ENCODE measurements at places on chromosomes 12 and 14.

- DNase-seq = no peak
Observed at GRCh38 chr14:79852950-79853744, 358.2 kb downstream of the DIO2 start.

DNA sequence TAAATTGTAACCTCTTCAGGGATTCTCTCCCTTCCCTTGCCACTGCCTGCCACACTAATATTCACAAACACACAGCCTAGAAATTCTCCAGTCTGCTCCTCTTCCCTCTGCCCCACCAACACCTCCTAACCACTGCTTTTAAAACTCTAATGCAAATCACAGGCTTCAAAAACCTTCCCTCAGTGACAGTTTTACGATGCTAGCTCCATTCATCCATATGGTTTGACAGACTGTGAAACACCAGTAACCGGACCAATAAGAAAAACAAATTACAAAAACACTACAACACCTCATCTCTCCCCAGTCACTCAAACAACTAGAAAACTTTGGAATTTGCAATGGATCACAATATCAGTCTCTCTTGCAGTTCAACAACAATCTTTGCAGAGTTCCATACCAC is 5.7 kb downstream of the DPF3 start:
- DNase-seq = no peak

DNA sequence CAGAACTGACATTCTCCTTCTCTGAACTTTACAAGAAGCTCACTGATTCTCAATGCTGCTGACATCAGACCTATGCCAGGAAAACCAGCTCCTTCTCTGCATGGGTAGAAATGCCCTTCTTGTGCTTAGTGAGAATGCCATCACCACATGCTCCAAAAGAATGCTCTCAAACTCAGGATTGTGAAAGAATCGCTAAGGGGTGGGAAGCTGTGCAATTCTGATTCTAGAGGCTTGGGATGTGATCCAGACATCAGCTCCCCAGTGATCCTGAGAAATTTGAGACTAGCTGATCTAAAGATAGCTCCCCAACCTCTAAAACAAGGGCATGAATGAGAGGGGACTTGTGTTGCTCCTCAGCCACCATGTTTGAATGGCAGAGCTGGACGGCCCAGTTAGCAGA is 113.2 kb downstream of the DPF3 start:
- DNase-seq = peak; percentile 73

DNA sequence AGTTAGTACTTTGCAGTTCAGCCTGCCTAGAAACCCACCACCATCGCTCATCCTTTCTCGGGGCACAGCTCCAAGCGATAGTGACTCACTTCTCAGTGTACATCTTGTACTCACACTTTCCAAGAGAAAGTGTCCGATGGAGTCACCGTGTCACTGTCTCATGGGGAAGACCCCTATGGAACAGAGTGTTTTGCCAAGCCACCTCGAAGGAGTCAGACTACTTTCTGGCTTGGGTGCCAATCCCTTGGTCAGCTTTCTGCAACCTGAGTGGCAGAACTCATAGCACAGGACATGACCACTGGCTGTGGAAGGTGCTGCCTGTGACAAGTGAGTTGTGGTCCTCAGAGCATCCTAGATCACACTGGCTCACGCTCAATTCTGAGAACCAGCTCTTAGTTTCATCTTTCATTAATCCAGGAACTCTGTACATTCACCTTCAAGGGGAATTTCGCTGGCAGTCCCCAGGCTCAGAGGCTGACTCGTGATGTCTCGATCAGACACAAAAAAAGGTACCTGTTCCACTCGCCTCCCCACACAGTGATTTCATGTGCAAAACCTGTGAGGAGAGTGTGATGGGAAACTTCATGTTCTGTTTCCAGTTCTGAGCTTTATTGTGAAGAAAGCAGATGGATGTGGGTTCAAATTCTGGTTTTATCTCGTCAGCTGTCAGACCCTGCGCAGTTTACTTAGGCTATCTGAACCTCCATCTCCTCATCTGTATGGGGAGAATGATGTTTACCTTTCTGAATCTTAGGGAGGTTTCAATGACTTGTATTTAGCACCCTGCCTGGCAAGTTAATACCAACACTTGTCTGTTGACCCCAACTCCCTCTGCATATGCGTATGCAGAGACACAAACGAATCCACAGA is 127.3 kb upstream of the CCND2 start:
- DNase-seq = no peak

DNA sequence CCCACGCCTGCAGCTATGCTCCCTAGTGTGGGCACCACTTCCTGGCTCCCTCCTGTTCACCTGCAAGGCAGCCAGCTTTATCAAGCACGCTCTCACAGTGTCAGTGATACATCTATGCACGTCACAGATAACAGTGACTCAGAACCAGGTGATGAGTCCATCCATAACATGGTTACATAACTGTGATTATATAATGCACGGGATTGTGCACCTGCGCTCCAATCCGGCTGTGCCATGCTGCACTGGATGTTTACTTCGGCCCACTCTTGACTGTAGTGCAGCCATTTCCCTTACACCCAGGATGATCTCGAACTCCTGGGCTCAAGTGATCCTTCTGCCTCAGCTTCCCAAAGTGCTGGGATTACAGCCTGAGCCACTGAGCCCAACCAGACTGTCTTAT is 38.4 kb upstream of the CEP83 start:
- no peak for DNase-seq

DNA sequence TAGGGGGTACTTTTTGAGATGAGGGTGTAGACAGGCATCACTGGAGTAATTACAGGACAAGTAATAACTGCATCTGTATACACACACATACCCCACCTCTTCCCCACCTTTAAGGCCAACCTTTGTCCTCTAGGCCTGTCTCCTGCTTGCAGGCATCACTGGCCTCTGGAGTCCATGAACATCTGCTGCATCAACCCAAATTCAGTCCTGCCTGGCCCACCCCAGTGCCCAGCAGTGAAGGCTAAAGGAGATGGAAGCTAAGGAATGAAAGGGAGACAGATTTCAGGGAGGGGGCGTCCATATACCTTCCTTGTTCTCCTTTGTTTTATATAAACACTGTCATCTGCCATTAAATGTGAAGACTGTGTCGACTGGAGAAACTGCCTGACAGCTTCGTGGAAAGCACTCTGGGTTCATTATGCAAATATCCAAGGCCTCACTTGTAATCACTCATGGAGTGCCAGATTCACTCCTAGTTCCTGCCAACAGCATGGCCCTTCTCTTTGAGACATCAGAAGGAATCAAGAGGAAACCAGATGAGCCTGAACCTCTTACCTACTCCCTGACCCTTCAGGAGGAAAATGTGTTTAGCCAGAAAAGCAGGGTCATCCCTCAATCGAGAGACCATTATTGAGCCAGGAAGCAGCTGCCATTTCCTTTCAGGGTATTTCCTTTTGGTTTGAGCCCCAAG is 64.4 kb downstream of the SERPINA3 start:
- DNase-seq = no peak

- peak; percentile 49 for DNase-seq
Observed at GRCh38 chr12:105369014-105369413, 38.5 kb downstream of the C12orf75 start.

- DNase-seq = no peak
Observed at GRCh38 chr14:77853919-77854318, 54.0 kb downstream of the ADCK1 start.

- peak; percentile 33 for DNase-seq
Observed at GRCh38 chr14:68926236-68926635, 52.9 kb downstream of the ACTN1 start.

DNA sequence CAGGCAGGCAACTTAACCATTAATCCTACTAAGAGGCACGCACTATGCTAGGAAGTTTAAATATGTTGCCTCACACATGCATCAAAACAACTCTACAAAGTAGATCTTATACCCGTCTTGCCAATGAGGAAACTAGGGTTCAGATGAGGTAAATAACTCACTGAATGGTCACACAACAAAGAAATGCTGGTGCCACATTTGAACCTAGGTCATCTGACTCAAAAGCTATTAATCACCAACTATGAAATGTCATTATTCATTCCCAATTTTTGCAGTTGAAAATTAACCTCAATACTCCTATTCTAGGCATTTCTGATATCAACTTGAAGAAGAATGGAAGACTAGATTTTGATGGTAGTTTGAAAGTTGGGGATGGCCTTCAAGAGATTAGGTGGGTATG is 2.8 kb upstream of the PYROXD1 start:
- no peak for DNase-seq

DNA sequence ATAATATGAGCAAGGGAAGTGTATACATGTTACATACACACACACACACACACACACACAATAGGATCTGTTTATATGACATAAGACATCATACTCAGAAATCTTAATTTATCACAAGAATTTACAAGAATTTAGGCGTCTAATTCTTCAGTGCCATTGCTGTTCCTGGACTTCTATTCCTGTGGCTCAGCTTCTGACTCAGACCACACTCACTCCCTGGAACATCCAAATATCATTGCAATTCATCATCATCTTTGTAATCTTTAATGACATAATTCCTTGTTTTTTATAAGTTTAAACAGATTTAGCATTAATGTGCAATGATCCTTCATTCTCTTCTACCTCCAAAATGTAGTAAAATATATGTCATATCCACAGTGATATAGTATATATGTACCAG is 544.2 kb downstream of the FOXG1 start:
- DNase-seq = peak; percentile 68

- no peak for DNase-seq
Observed at GRCh38 chr12:86264451-86265328, 8.5 kb upstream of the MGAT4C start.

DNA sequence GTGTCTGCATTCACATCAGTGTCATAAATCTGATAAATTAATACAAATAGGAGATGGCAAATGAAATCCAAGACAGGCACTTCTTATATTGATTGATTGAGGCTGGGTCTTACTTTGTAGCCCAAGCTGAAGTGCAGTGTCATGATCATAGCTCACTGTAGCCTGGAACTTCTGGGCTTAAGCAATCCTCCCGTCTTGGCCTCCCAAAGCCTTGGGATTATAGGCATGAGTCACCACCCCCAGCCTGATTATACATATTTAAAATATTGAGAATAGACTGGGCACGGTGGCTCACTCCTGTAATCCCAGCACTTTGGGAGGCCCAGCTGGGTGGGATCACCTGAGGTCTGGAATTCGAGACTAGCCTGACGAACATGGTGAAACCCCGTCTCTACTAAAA is 51.3 kb downstream of the MARK3 start:
- DNase-seq = peak; percentile 68

DNA sequence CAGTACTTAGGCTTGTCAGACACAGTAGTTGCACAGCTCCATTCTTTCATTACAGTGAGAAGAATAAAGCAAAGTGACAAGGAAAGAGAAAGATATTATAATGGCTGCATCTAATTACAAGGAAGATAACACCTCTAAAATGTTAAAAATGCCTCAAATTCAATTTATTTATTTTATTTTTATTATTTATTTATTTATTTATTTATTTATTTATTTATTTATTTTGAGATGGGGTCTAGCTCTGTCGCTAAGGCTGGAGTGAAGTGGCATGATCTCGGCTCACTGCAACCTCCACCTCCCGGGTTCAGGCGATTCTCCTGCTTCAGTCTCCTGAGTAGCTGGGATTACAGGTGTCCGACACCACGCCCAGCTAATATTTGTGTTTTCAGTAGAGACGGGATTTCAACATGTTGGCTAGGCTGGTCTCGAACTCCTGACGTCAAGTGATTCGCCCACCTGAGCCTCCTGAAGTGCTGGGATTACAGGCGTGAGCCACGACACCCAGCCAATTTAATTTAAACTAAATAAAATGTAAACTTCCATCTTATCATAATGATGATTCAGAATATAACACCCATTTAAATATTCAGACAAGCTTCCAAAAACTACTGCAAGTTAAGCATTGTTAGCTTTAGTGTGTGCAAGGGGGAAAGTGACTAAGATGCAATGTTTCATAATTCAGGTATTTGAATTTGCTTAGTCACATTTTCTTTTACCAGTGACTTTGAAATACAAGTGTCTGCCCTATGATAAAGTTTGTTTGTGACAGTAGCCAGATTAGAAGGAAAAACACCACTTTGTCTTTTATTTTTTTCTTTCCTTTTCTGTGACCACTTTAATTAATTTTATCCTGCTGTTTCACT is 2.4 kb upstream of the CFAP54 start:
- peak; percentile 85 for DNase-seq

- DNase-seq = no peak
Observed at GRCh38 chr12:92436856-92437255, 265.9 kb upstream of the PLEKHG7 start.

- DNase-seq = no peak
Observed at GRCh38 chr12:57232156-57232756, 2.7 kb downstream of the SHMT2 start.

DNA sequence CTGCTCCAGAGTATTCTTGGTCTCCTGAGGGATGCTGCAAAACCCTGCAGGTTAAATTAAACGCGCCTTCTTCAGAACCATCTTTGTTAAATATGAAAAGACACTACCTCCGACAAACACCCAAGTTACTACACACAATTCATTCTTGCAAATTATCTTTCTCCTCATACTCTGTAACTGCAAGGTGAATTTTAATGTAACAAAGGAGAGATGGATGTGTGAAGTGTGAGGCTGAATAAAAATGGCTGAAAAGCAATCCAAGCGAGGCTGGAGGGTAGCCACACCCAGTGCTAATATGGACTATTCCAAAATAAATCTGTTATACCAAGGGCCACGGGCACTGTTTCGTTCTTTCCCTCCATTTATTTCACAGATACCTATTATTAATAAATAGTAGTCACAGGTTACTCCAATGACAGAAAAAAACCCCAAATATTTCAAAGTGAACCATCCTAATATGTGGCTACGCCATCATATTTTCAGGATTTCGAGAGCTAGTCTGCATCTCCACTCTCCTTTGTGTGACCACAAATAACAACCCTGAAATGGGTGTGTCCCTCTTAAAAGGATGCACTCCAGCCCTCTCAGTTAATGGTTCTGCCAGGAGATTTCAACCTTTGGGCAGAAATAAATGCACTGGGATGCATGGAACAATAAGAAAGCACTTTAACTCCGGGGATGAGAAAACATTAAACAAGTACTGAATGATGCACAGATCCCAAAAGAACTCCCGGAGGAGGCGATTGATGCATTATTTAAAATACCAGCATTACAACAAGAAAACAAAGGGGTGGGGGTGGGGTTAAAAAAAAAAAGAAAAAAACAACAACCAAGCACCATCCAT is 53.1 kb upstream of the CCDC175 start:
- DNase-seq = no peak

GRCh38 chr14:94175011-94175745 is 1.1 kb downstream of the PPP4R4 start:
- DNase-seq = no peak

- peak; percentile 87 for DNase-seq
Observed at GRCh38 chr14:29671034-29671433, 256.6 kb downstream of the PRKD1 start.

DNA sequence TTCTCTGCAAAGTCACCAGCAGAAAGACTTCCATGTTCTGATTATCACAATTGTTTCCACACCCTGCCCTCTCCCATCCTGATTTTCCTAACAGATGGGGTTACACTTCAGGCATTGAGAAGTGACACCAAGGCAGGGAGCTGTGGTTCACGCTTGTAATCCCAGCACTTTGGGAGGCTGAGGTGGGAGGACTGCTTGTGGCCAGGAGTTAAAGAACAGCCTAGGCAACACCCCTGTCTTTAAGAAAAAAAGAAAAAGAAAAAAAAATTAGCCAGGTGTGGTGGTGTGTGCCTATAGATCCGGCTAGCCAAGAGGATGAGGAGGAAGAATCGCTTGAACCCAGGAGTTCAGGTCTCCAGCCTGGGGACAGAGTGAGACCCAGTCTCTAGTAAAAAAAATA is 5.2 kb downstream of the PPP1CC start:
- no peak for DNase-seq

GRCh38 chr12:97308576-97309198 is 153.9 kb upstream of the RMST start:
- peak; percentile 78 for DNase-seq

All from fibroblast of pulmonary artery (primary cell).